ENCODE measurements at places on chromosomes 5 and 9. TPM values are rescaled to one million over a fixed set of nuclear protein-coding genes. Genes with fewer than 3 reads are reported as not detected.

The CCL21 gene
- total RNA-seq, result not detected

The FOXD4 gene
- total RNA-seq, result 0.16 TPM

The PAPPA gene
- total RNA-seq, result 23.4 TPM

The LECT2 gene
- total RNA-seq, result not detected

The PHF2 gene
- total RNA-seq, result 10.6 TPM

The ABHD17B gene
- total RNA-seq, result 13.1 TPM

The SLC36A3 gene
- total RNA-seq, result not detected

The C6 gene
- 0.16 TPM for total RNA-seq

Data from bronchial smooth muscle cell (primary cell).